ENCODE measurements at places on chromosomes 12 and 14.

GRCh38 chr12:82440885-82441284, 82.6 kb downstream of the METTL25 start:
- no peak for DNase-seq

- no peak for DNase-seq
These were observed 479.2 kb downstream of the RPS29 start for GRCh38 chr14:49106741-49107667.

DNA sequence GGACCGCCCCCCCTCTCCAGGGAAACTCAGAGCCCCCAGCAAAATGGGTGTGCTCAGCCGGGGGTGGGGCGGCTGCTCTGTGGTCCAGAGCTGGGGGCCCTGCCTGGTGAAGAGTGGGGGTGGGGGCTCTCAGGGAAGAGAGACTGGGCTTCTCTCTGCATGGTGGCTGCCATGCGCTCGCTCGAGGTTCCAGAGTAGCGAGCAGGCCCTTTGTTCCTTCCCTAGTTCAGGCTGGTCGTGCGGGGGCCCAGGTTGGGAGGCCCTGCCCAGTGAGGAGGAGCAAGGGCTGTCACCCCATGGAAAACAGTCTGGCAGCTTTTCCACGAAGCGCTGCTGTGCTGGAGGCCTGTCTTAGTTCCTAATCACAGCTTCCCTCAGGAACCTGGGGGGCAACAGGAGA, 134.6 kb downstream of the AEBP2 start:
- DNase-seq = no peak

- DNase-seq = no peak
These were observed 71.7 kb upstream of the ANO2 start for GRCh38 chr12:6016756-6017155.

DNA sequence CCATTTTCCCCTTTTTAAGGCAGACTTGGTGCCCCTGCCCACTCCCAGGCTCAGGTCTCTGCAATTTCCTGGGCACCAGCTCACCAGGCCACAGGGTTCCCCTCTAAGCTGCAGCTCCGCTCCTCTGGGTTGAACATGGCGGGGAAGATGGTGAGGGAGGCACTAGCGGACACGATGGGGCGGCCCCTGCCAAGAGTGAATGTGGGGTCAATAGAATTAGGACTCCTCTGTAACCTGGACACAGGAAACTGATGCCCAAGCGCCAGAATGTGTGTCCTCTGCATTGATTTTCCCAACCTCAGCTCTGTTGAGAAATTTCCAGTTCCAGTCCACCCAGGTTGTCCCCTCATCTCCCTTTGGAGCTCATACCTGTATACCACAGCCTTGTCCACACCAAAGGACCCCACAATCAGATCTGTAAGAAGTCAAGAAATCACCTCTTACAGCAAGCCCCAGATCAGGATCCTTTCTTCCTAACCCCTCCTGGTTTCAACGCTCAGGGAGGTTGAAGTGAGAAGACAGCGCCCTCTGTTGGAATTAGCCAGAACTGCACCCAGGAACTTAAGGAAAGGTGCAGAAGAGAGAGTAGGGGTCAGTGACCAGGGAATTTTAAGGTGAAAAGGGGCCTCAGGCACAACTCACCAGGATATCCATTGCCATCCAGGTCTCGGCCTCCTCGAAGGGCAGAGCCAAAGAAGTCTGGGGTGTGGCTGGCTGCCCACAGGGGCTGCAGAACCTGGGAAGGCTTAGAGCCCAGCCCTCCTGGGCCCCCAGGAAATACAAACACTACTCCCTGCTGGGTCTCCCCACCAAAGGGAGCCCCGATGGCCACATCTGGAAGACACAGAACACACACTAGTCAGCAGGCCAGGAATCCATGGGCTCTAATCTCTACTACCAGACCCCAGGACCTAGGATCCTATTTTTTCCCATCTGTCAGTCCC, 14.7 kb downstream of the ITGA5 start:
- no peak for DNase-seq

DNA sequence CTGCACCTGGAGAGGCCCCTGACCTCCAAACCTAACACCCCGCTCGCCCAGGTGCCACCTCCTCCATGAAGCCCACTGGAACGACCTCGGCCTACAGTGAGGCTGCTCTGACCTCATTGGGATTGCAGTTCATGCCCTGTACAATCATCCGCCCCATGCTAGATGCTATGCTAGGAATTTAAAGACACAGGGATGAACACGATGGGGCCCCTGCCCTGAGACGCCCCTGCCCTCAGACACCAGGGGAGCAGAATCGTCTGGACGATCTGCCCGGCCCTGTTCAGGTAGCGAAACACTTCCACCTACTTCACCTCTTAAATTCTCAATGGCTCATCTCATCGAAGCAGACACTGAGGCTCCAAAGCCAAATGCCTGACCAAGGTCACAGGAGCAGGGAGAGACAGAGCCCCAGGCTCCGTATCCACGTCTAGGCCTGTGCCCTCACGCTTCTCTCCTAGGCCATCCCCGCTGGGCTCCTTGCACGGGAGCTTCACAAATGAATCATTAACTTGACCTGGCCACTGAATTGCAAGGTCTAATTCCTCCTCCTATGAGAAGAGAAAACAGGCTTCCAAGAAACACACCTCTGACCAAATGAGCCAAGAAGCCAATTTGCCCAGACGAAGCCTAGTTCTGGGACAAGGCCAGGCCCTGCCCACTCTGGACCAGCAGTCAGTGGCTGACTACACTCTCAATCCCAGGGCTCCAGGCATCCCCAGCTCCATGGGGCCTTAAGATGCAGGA, 35.2 kb downstream of the SCARB1 start:
- DNase-seq = no peak

- DNase-seq = no peak
These were observed 249.2 kb downstream of the NELL2 start for GRCh38 chr12:44626883-44627282.

GRCh38 chr12:105725054-105725453, 394.6 kb downstream of the C12orf75 start:
- DNase-seq = no peak

Data from activated B cell treated with CpG ODN at 0.5 μM for 24 hours (primary cell).